ENCODE measurements at places on chromosomes 7 and 10.

GRCh38 chr7:144027070-144027469 is 21.7 kb upstream of the OR2A5 start:
- peak; percentile 22 for DNase-seq
- H3K27me3 ChIP-seq, result no peaks in the 10 kb centered on the region
- no peaks in the 10 kb centered on the region for H3K36me3 ChIP-seq
- H3K4me3 ChIP-seq, result no peak overlapping the region
- no peak overlapping the region for H3K27ac ChIP-seq

DNA sequence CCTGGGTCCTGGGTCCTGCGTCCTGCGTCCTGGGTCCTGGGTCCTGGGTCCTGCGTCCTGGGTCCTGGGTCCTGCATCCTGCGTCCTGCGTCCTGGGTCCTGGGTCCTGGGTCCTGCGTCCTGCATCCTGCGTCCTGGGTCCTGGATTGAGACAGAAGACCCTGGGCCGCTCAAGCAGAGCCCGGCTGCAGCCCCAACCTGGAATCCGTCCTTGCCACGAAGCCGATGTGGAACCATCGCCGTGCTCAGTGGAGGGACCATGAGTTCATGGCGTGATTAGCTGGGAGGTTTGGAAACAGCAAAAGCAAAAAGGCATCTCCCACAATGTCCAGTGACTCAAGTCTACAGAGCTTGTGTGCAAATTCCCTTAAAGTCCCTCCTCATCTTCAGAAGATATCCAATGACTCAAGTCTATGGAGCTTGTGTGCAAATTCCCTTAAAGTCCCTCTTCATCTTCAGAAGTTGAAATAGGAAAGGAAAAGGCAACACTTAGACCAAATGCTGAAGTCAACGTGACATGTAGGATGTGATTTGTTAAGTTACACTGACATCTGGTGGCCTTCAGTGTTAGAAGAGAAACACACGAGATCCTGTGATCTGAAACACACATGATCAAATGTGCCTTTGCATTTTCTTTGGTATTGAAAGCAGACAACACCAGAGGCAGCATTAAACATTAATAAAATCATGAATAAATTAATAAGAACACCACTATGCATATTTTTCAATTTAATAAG is 179.9 kb downstream of the PTPRN2 start:
- no peak overlapping the region for H3K4me3 ChIP-seq
- no peaks in the 10 kb centered on the region for H3K4me1 ChIP-seq
- no peaks in the 10 kb centered on the region for H3K27me3 ChIP-seq
- H3K27ac ChIP-seq, result no peak overlapping the region
- peak; percentile 66 for DNase-seq
- H3K36me3 ChIP-seq, result no peaks in the 10 kb centered on the region

GRCh38 chr7:149881328-149882247 is 7.8 kb downstream of the ATP6V0E2 start:
- no peak overlapping the region for H3K27ac ChIP-seq
- no peaks in the 10 kb centered on the region for H3K36me3 ChIP-seq
- DNase-seq, result no peak
- H3K4me3 ChIP-seq, result no peak overlapping the region
- no peaks in the 10 kb centered on the region for H3K4me1 ChIP-seq

- no peak overlapping the region for H3K4me3 ChIP-seq
- no peak for DNase-seq
- H3K4me1 ChIP-seq, result peaks cover 20% of the 10 kb centered on the region
- H3K27me3 ChIP-seq, result no peaks in the 10 kb centered on the region
Measured at GRCh38 chr7:36277249-36277542, 112.5 kb upstream of the ANLN start.

GRCh38 chr10:24432478-24433416 is 223.8 kb downstream of the KIAA1217 start:
- H3K4me1 ChIP-seq, result no peaks in the 10 kb centered on the region
- H3K4me3 ChIP-seq, result no peak overlapping the region
- H3K27ac ChIP-seq, result no peak overlapping the region
- no peak for DNase-seq
- H3K27me3 ChIP-seq, result no peaks in the 10 kb centered on the region

DNA sequence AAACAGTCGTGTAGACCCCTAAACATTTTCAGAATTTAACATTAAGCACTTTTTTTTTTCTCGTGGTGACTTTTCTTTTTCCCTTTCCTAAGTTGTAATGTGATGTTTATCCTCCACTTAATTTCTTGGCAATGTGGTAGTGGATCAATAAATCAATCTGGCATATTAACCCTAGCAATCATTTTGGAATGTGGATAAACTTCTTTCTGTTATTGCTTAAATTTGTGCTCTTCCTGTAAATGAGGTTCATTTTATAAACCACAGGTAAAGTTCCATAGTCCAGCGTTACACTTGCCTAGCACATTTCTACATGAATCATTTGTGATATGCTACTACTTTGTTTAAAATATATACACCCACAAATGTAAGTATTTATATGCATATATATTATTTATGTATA is 247.4 kb upstream of the ETV1 start:
- no peaks in the 10 kb centered on the region for H3K27me3 ChIP-seq
- no peak overlapping the region for H3K27ac ChIP-seq
- no peaks in the 10 kb centered on the region for H3K36me3 ChIP-seq
- no peak overlapping the region for H3K4me3 ChIP-seq
